Right forelimb (tissue), 1 donor: ENCODE measurements at places on chromosomes 7 and 10.

DNA sequence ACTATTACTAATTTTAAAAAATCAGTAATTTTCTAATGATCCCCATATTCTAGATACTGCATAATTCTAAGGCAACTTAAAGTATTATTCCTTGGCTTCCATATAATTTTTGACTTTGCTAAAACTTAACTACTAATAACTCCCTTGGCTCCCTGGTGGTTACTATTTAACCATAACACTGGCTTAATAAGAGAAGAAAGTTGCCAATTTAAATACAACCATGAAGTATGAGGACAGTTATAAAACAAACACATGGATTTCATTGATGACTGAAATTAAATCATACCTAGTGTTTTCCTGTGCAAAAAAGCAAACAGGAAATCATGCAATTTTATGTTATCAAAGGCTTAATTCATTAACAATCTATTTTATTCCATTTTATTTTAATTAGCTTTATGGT, 1073.9 kb downstream of the GRM8 start:
- DNase-seq, result no peak

DNA sequence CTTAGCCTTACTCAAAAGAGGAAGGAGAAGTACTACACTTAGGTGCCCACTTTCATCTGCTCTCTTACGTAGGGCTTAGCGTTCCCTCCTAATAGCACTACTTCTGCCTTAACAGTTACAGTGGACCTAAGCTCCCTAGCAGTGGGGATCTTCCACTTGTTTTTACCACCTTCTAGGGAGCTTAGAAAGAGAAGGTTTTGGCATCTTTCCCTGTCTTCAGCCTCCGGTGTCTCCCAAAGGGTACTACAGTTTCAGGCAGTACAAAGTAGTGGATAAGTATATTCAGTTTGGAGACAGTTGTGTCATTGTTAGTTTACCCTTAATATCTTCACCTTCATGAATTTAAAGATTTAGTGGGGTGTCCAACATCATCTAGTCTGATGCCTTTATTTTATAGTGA, 14.6 kb downstream of the CHRM2 start:
- DNase-seq, result no peak

GRCh38 chr10:12050528-12050927, 7.9 kb upstream of the UPF2 start:
- DNase-seq, result no peak

DNA sequence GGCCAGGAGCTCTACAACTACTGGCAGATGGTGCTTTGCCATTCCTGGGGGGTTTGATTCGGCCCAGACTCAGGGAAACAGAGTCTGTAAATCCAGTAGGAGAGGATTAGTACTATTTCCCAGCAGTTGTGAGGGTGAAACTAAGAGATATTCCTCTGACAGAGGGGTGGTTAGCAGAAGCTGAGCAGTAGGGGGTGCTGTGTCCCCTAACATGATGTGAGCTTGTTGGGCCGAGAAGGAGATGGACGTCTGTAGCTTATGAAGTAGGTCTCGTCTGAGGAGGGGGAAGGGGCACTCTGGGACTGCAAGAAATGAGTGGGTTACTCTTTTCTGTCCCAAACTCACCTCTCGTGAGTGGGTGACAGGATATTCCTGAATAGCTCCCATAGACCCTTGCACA, 179.2 kb upstream of the MBL2 start:
- DNase-seq, result no peak

DNA sequence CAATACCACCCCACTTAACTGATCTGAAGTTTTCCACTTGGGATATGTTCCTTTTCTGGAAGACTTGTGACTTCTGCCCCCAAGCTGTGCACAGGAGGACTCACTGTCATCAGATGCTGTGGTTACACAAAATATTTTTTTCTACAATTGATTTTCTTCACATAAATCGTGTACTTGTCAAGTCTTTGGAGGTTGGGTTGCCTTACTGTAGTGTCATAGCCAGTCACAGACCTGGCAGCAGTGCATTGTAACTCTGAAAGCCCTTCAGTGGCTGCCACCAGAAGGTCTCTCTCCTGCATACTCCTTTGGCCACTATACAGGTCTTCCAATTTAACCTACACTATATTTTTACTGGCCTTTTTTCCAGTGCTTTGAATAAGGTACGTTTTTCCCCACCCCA, 73.2 kb downstream of the SDK1 start:
- no peak for DNase-seq

DNA sequence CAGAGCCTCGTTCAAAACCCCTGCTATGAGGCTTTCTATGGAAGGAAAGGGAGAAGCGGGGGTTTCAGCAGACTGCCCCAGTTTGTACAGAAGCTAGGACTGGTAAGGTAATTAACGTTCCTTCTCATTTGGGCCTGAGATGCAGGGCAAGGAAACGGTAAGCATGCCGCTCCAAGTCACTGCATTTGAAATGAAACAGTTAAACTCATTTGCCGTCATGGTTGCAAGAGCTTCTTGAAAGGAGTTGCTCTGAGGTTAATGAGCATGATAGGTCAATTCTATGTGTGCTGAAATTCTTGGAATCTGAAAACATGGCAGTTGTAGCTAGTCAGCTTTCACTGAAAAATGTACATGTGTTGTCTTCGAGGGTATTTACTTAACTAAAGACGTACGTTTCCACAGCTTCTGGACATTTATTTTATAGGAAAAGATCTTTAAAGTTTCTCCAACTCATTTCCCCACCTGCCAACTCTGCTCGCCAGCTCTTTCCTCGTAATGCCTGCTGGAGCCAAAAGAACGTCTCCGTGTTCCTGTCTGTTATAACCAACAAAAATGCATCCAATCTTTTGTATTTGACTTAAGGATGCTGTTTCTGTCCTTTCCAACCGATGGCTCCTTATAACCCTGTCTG, 73.3 kb downstream of the ADAM12 start:
- peak; percentile 67 for DNase-seq

- DNase-seq, result no peak
These were observed 558 bp downstream of the TCTN3 start for GRCh38 chr10:95693071-95693667.

DNA sequence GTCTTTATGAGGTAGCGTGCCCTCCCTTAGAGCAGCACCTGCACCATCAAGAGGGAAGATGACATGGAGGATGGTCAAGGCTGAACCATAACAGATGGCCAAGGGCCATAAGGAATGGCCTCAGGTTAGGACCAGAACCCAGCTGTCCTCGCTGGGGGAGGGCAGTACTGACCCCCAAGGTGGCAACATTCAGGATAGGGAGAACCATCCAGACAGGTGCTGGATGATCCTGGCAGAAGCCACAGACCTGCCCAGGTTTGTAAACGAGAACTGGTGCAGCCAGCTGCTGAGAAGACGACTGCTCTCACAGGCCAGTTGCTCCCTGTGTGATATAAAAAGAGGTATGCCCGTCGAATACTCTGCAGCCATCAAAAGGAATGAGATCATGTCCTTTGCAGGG, 320.4 kb downstream of the GLRX3 start:
- no peak for DNase-seq

GRCh38 chr10:78771808-78772455, 296.8 kb upstream of the ZMIZ1 start:
- DNase-seq, result peak; percentile 57

DNA sequence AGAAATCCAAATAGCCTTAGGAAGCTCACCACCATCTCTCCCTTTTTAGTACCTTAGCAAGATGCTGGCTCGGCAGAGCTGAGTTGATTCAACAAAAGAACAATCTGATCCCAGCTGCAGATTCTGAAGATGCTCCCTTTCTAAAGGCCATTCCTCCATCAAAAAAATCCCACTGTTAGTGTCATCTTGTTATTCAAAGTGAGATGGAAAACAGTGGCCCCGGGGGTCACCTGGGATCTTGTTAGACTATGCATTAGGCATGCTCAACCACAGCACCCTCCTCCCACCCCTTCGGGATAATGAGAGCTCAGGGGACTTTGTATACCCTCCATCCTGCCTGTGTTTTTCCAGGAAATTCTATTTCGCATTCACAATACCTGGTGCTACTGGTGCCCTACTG, 2.4 kb downstream of the NCAPG2 start:
- no peak for DNase-seq

DNA sequence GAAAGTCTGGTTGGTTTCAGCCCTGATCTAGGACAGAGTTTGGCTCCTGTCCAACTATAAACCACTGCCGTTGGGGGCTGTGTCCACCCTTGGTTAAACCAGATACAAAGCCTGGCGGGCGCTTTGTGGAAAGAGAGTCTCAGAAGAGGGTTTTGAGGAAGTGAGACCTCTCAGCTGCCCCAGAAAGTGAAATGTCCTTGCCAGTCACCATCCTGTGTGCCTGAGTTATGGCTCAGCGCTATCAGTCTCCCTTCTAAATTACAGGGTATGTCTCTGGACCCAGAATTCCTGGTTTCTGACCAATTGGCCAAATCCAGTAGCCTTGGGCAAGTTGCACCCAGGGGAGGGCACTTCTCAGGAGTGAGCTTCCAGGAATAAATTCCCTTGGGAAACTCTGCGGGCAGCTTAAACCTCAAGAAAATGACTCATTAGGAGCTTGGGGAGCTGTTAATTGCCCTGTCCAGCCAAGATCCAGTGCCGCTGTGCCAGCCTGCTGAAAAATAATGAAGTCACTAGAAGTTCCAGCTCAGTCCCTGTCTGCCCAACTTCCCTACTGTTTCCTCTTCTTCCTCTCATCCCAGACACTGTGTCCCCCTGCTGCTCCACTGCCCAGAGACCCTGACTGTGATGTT, 66.7 kb upstream of the PDZD8 start:
- DNase-seq, result no peak

DNA sequence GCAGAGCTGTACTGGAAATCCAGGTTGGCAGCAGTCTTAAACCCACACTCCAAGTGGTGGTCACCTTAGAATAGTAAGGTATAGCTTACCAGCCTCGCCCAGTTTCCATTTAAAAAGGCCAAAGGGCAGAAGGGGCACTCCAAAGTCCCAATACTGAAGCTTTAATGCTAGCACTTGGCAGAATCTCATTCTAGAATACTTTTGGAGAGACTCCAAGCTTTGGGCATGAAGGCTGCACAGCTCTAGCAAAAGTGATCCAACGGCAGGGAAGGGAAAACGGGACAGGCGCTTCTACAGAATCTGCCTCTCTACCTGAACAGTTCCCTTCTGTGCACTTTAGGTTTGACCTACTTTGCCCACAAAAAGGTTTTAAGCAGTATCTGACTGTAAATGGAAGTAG, 19.7 kb downstream of the SMURF1 start:
- no peak for DNase-seq

- no peak for DNase-seq
These were observed 76.8 kb downstream of the HIBADH start for GRCh38 chr7:27585781-27586447.
